ENCODE measurements at places on chromosomes 4 and X.

DNA sequence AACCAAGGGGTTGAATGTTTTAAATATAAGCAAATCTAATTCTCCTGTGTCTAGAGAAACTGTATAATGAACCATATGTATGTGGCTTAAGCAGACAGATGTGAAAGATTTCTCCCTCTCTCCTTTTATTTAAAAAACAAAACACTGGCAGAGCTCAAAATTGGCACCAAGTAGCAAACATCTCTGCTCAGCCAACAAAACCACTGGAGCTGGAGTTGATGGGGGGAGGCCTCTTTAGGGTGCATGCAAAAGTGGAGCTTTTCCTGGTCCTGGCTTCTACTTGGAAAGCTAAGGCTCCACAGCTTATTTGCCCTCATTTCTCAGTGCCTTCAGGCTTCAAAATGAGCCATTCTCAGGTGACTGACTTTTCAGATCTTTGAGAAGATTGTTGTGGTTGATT lies 95.6 kb downstream of the REPS2 start:
- DNase-seq: no peak

- DNase-seq: no peak
These were observed 7.9 kb upstream of the MBTPS2 start for GRCh38 chrX:21831496-21831895.

- DNase-seq: no peak
These were observed 48.5 kb downstream of the SLC9A7 start for GRCh38 chrX:46710425-46710824.

DNA sequence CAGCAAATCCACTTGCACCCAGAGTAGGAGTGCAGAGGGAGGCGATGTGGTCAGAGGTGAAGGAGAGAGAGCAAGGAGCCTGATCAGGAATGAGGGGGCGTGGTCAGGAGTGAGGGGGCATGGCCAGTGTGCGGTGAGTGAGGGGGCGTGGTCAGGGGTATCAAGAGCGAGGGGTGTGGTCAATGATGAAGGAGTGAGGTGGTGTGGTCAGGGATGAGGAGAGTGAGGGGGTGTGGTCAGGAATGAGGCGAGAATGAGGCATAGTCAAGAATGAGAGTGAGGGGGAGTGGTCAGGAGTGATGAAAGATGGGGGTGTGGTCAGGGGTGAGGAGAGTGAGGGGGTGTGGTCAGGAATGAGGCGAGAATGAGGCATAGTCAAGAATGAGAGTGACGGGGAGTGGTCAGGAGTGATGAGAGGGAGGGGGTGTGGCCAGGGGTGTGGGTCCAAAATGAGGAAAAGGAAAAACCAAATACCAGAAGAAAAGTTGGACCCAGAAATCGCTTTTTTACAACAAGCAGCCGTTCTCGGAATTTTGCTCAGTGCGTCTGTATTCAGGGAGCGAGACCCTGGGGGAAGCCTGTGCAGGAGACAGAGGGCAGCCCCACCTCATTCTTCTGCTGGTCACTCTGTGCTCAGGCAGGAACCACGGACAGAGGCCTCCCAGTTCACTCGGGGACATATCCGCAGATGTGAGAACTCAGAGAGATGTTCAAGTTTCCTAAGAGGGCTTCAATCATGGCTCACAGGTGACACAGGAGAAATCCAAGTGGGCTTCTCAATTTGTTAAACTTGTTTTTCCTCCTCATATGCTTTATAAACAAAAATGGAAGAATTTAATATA lies 47.5 kb downstream of the MAGEA1 start:
- no peak for DNase-seq

DNA sequence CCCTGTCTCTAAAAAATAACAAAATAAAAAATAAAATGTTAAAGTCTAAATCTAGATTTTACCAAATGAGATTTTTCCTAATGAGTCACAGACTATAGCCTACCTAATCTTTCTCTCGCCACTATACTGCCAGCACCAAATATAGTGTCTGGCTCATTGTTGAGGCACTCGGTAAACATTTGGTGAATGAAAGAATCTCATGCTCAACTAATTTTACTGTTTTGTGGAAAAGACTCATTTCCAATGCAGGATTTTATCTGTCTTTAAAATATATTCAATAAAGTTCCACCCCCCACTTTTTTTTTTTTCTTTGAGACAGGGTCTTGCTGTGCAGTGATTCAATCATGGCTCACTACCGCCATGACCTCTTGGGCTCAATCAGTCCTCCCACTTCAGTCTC lies 71.5 kb downstream of the PLS3 start:
- no peak for DNase-seq

- DNase-seq: no peak
These were observed 3.9 kb upstream of the CHRNA9 start for GRCh38 chr4:40331101-40331745.
